ENCODE measurements at places on chromosomes 13 and 19. TPM values are rescaled to one million over a fixed set of nuclear protein-coding genes. Genes with fewer than 3 reads are reported as not detected.

Gene OLFM4
- polyA plus RNA-seq: not detected

Gene KIR2DL3
- 0.59 TPM for polyA plus RNA-seq

Gene PDX1
- polyA plus RNA-seq: not detected

Gene ZSWIM9
- polyA plus RNA-seq: 2.4 TPM

Gene MBD3L2B
- not detected for polyA plus RNA-seq

Gene APLP1
- not detected for polyA plus RNA-seq

Gene CYP4F8
- not detected for polyA plus RNA-seq

Gene RFPL4AL1
- not detected for polyA plus RNA-seq

Gene DMKN
- polyA plus RNA-seq: 1.1 TPM

Gene SOX1
- not detected for polyA plus RNA-seq

Gene ONECUT3
- not detected for polyA plus RNA-seq

Gene ZNF766
- 54.8 TPM for polyA plus RNA-seq

Gene KCNJ14
- polyA plus RNA-seq: 0.48 TPM

Gene HSPH1
- 52.8 TPM for polyA plus RNA-seq

Gene PCP2
- polyA plus RNA-seq: not detected

Gene CD22
- 494 TPM for polyA plus RNA-seq

Gene U2AF2
- 14.2 TPM for polyA plus RNA-seq

Gene CRX
- not detected for polyA plus RNA-seq

Gene ZGLP1
- polyA plus RNA-seq: 2.6 TPM

Gene IGFL2
- not detected for polyA plus RNA-seq

Gene F2RL3
- 0.36 TPM for polyA plus RNA-seq

Gene RPL28
- 825 TPM for polyA plus RNA-seq

Gene PGLYRP2
- not detected for polyA plus RNA-seq

Gene KCNK6
- 3.6 TPM for polyA plus RNA-seq

Gene ZNF14
- polyA plus RNA-seq: 7.2 TPM

Gene CEACAM7
- not detected for polyA plus RNA-seq

Gene SIGLEC10
- 83.2 TPM for polyA plus RNA-seq

Gene IGFL3
- not detected for polyA plus RNA-seq

Gene CBARP
- polyA plus RNA-seq: not detected

Gene ATCAY
- polyA plus RNA-seq: not detected

Gene LRRC8E
- not detected for polyA plus RNA-seq

Gene FCAR
- 0.15 TPM for polyA plus RNA-seq

Gene KCNN1
- not detected for polyA plus RNA-seq

Gene DACT3
- not detected for polyA plus RNA-seq

Gene RFPL4A
- polyA plus RNA-seq: not detected

Gene GCDH
- polyA plus RNA-seq: 13.5 TPM

Gene ZFP14
- polyA plus RNA-seq: 5.0 TPM

Gene LRG1
- 0.81 TPM for polyA plus RNA-seq

Gene CYP2S1
- not detected for polyA plus RNA-seq

Gene KLK3
- not detected for polyA plus RNA-seq

Gene CFAP97D2
- polyA plus RNA-seq: not detected

Gene NMRK2
- polyA plus RNA-seq: not detected

Gene PRSS57
- not detected for polyA plus RNA-seq

Gene SPINT2
- polyA plus RNA-seq: 167 TPM

Gene LILRB4
- polyA plus RNA-seq: 0.93 TPM

Gene KLK11
- polyA plus RNA-seq: not detected

Gene C1QTNF9B
- not detected for polyA plus RNA-seq

Gene RAB3A
- 1.5 TPM for polyA plus RNA-seq

Gene SYCN
- polyA plus RNA-seq: not detected
